ENCODE measurements at places on chromosomes 6 and 20.

DNA sequence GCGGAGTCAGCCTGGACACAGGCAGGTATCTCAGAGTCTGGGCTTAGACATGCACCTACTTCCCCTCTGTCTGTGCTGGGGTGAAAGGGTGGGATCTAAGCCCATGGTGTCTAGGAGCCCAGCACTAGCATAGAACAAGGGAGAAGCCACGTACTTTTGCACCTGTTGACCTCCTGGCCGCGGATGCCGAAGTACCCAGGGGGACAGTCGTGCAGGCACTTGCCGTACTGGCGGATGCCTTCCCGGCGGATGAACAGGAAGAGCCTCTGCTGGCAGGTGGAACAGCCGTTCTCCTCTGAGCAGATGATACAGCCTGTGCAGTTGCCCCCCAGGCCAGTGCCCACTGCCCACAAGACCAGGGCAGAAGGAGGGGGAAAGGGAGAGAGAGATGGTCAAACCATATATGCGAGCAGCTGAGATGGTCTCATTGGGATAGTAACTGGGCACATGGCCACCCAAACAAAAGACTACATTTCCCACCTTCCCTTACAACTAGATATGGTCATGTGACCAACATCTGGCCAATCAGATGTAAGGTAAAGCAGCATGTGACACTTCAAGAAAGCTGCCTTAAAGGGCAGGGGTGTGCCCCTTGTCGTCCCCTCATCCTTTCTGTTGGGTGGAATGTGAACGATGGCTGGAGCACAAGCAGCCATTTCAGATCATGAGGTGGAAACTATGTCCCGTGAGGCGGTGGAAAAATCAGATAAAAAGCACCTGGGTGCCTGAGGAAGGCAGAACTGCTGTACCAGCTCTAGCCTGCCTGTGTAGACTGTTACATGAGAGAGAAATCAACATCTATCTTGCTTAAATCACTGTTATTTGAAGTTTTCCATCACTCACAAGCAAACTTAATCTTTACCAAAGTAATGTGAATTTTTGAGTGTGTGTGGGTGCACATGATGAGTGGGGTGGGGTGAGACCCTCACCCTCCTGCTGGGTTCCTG, 34.0 kb downstream of the RSPO4 start:
- DNase-seq: no peak

- DNase-seq: no peak
Measured at GRCh38 chr20:4066551-4066950, 51.2 kb upstream of the RNF24 start.

DNA sequence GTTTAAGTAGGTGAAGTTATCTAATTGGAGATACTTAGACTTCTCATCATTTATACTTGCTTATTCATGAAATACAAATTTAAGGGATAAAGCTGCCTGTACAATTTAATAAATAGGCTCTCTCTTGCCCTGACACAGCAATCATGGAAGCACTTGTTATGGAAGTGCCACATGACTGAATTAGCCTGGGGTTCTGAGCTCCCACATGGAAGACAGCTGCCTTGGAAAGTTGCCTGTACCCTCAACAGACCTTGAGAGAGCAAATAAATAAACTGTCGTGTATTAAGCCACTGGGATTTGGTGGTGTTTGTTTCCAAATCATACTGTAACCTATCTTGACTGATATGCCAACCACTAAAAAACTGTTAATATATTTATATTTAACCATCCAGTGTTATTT, 87.0 kb upstream of the RSPO3 start:
- DNase-seq: no peak

- DNase-seq: no peak
Measured at GRCh38 chr6:161396539-161396938, 122.7 kb upstream of the AGPAT4 start.

DNA sequence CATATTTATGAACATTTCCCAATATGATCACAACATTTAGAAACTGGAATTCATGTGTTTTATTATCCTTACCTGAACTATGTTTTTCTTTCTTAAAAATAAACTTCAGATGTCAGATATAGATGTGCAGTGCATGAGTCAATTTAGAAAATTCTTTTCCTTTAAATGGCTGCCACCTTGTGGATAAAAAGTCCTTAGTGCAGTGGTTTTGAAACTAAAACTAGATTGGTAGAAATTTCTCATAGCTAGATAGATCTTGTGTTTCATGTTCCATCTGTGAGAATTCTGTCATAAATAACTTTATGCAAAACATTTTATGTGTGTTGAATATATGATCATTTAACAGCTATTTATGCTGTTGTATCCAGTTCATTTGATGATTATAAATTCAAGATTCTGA, 134.9 kb downstream of the KLHL32 start:
- no peak for DNase-seq
